Activated CD4-positive, alpha-beta T cell treated with anti-CD3 and anti-CD28 coated beads for 4 hours (primary cell): ENCODE measurements at places on chromosomes 11 and 22.

DNA sequence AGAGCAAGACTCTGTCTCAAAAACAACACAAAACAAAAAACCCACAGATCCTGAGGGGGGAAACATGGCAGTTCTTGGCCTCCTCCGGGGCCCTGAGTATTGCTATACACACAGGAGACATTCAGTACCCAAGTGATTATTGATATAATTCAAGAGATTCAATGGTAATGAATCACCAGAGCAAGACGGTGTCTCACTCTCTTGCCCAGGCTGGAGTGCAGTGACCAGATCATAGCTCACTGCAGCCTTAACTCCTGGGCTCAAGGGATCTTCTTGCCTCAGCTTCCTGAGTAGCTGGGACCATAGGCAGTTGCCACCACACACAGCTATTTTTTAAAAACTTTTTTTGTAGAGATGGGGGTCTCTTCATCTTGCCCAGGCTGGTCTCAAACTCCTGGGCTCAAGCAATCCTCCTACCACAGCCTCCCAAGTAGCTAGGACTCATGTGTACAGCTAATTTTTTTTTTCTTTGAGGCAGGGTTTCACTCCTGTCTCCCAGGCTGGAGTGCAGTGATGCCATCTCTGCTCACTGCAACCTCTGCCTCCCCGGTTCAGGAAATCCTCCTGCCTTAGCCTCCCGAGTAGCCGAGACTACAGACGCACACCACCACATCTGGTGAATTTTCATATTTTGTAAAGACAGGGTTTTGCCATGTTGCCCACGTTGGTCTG is 21.8 kb upstream of the PIK3C2A start:
- no peak for DNase-seq

GRCh38 chr11:35040221-35040942 is 98.6 kb upstream of the CD44 start:
- DNase-seq = peak; percentile 76

DNA sequence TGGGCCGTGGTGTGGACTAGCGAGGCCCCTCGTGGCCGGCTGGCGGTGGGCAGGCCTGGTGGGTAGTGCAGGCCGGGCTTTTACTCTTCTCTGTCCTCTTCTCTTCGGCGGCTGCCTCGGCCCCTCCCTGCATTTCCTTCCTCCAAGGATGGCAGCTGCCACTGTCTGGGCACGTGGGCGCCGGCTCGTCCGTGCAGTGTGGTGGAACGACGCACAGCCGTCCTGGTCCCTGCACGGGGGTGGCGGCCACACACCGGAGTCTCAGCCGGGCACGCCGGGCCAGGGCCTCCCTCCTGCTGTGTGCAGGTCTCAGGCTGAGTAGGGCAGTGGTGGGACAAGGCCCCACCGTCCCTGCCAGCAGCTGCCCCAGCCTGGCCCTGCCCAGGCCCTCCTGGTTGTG is 37.7 kb downstream of the MOB2 start:
- DNase-seq = no peak

- no peak for DNase-seq
These were observed 1070.1 kb downstream of the BRD1 start for GRCh38 chr22:48757581-48757980.

DNA sequence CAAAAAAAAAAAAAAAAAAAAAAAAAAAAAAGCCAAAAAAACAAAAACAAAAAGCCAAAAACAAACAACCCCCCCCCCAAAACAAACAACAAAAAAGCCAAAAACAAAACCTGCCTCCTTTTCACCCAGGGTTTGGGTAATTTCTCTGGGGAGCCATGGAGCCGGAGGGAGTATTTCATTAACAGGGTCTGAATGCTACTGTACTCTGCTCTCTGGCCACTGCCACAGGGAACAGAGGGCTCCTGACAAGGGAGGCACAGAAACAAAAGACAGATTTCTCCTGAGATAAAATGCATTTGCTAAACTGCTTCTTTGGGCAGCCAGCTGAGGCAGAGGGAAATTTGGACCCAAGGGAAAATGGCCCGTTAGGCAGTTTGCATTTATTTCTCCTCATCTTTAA is 266.0 kb upstream of the SYN3 start:
- no peak for DNase-seq

GRCh38 chr22:38952281-38952993 is 5.0 kb upstream of the APOBEC3A start:
- no peak for DNase-seq

DNA sequence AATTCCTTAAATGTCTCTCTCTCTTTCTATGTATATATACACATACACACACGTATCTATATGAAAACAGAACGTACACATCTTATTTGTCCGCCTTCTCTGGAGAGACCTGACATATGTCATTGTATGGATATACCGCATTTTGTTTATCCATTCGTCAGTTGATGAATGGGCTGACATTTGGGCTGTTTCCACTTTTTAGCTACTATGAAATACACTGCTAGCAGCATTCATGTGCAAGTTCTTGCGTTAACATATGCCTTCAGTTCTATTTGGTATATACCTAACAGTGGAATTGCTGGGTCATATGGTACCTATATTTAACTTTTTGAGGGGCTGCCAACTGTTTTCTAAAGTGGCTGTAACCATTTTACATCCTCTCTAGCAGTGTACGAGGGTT is 18.0 kb upstream of the DNAJB13 start:
- no peak for DNase-seq

DNA sequence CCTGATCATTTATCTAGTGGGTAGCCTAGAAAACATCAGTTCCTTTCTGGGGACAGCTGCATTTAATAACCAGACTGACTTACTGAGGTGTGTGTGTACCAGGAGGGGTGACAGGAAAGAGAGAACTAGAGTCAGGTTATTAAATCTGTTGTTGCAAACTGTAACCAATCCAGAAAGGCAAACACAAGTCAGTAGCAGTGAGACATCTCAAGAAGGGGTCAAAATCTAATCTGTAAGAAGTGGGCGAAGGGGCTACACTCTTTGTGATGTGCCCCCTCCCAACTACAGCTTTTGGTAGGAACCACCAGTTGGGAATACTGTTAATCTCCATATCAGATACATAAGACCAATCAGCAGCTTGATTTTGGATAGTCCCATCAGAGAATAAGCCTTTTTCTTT is 26.3 kb downstream of the CUL5 start:
- no peak for DNase-seq

DNA sequence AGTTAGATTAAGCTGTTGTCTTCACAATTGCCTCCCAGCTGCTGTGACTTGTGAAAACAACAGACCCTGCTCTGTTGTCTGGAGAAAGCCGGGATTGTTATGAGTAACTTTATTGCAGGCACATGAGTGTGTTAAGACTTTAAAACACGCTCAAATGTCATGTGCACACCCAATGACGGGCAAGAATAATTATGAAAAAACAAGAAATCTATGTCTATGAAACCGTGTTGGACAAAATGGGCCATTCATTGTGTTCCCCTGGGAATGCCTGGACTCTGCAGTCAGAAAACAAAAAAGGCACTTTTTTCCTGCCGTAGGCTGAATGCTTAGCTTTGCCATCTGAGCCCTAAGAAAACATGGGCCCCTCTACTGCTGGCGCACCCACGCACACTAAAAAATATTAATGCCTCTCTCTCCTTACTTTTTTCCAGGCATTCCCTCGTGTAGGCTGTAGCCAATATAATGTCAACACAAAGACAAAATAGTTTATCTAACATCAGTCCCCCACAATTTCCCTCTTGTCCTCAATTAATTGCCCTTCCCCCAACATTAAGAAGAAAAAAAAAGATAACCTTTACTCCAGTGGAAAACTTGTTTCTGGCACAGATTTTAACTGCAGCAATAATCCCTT is 207.9 kb downstream of the SOX6 start:
- DNase-seq = no peak

DNA sequence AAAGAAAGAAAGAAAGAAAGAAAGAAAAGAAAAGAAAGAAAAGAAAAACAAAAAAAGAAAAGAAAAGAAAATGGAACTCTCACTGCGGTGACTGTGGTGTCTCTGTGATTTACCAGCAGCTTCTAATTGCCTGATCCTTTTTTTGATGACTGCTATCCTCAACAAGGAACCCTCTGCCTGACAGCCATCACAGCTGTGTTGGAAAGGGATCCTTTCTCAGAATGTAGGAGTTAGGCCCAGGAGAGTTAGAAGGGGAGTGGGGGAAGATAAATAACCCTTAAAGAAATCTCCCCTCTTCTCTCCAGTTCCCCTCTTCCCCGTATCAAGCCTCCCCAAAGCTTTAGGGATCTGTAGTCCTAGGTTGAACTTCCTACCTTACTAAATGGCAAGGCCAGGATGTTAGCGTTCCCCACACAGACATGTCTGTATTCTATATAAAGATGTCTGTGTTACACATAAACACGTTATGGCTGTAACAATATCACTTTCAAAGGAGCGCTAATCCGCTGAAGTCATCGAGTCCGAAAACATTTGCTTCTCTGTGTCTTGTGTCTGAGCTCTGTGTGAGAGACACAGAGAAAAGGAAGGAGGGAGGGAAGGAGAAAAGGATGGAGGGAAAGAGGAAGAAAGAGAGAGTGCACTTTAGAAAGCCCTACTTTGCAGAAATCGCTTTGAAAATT is 26.8 kb upstream of the WT1 start:
- no peak for DNase-seq

- DNase-seq = no peak
These were observed 72.5 kb upstream of the SHISAL1 start for GRCh38 chr22:44385296-44385610.

DNA sequence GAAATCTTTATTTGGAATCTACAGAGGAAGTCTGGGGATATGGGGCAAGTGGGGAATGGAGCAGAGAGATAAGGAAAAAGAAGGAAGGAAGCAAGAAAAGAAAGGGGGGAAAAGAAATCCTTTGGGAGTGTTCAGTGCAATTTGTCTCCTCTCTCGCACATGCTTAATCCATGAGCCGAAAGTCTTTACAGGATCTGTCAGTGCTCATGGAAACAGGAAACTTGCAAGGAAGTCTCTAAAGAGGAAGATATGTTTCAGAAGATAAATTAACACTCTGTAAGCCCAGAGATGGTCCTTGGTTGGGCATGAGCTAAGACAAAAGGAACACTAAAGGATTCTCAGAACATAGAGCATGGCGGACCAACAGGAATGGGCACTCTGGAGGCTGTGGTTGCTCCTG is 47.9 kb upstream of the FLI1 start:
- no peak for DNase-seq

GRCh38 chr22:25318081-25318823 is 98.8 kb downstream of the CRYBB2 start:
- no peak for DNase-seq

GRCh38 chr11:126707498-126707897 is 293.1 kb downstream of the KIRREL3 start:
- DNase-seq = no peak

DNA sequence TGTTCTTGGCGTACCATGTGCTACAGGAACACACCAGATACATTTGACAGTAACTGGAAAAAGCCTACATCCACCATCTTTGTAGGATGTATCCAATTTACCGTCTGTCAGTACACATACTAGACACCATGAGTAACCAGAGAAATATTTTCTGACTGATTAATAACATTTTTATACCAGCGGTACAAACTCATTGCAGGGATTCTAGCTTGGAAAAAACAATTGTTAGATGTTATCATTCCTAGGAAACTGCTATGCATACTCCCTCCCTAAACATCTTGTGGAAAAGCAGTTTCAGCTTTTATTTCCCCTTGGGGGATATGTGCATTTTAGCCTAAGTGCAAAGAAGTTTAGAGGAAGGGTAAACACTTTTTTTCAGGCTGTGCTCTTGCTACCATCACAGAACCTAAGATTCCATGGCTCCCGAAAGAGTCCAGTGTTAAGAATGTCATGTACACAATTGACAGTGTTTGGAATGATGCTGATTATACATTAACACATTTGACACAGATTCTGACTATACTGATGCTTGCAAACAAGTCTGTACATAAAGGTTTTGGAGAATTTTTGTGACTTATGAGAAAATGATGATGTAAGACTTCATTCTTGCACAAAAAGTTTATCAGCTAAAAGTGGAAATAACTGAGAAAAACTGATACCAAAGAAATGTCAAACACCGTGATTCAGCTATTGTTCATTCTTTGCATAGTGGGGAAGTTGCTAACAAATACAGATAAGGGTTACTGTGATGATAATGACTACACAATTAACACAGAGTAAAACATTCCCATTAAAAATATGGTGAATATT is 23.7 kb downstream of the NCF4 start:
- no peak for DNase-seq

DNA sequence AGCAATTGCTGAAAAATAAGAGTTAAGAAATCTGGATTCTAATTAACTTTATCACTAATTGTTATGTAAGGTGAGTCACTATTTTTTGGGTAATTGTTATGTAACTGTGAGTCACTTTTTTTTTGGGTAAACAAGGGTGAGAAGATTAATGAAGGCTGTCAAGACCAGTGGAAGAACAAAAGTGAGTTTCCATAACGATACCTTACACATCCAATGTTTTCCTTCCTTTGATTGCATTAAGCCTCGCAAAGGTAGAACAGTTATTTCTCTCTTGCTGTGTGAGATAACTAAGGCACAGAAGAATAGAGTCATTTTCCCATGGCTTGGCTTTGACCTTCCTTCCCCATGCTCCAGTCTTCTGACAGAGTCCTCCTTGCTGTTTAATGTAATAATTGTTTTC is 374.7 kb downstream of the DDX10 start:
- DNase-seq = no peak

DNA sequence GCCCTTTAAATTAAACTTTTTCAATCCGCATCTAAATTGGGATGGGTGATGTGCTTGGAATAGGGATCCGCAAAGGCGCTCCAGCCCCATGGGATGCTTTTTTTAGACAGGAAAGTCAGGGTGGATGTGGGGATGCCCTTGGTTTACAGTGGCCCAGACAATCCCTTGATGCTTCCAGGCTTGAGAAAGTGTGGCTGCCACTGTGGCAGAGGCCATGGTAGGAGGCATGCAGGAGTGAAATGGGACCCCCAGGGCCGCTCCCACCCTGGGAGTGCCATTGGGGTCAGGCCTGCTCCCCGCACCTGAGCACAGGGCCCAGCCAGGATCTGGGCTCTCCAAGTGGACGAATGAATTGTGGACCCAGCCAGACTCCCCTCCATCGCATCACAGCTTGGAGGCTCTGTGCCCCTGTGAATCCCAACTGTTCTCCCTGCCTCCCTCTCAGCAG is 75.8 kb downstream of the COMMD9 start:
- DNase-seq = no peak

DNA sequence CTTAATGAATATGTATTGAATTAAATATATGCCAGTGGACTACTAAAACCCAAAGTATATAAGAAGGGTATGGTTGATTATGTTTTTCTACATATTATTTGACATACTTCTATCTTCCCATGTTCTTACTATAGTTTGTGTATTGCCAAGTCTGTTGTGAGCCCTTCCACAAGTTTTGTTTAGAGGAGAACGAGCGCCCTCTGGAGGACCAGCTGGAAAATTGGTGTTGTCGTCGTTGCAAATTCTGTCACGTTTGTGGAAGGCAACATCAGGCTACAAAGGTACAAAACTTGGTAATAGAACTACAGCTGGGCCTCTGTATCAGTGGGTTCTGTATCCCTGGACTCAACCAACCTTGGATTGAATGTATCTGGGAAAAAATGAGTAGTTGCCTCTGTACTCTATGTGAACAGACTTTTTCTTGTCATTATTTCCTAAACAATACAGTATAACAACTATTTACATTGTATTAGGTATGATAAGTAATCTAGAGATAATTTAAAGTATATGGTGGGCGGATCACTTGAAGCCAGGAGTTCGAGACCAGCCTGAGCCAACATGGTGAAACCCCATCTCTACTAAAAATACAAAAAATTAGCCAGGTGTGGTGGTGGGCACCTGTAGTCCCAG is 38.7 kb upstream of the TTC36 start:
- peak; percentile 82 for DNase-seq

GRCh38 chr11:115324581-115325432 is 179.4 kb downstream of the CADM1 start:
- DNase-seq = no peak

- DNase-seq = no peak
These were observed 92.9 kb downstream of the DHCR7 start for GRCh38 chr11:71355281-71355680.

GRCh38 chr11:33723238-33723881 is 12.9 kb downstream of the CD59 start:
- no peak for DNase-seq
